ENCODE measurements at places on chromosomes 1 and 21. TPM values are rescaled to one million over a fixed set of nuclear protein-coding genes. Genes with fewer than 3 reads are reported as not detected.

GRCh38 chr1:24621121-24621520 lies 22.0 kb upstream of the SRRM1 start:
- H3K27ac ChIP-seq = no peak overlapping the region
- H3K27me3 ChIP-seq = peaks cover 26% of the 10 kb centered on the region
- no peak for DNase-seq

GRCh38 chr1:230058626-230059025 lies 8.4 kb upstream of the GALNT2 start:
- no peak overlapping the region for H3K4me3 ChIP-seq
- peaks cover 14% of the 10 kb centered on the region for H3K27me3 ChIP-seq
- no peak for DNase-seq
- no peaks in the 10 kb centered on the region for H3K36me3 ChIP-seq

GRCh38 chr1:203792486-203792885 lies 2.9 kb upstream of the ZBED6 start:
- no peak for DNase-seq
- H3K36me3 ChIP-seq = peaks cover 8% of the 10 kb centered on the region
- H3K4me3 ChIP-seq = no peak overlapping the region
- H3K27me3 ChIP-seq = no peaks in the 10 kb centered on the region
- H3K4me1 ChIP-seq = peaks cover 26% of the 10 kb centered on the region
- H3K27ac ChIP-seq = no peak overlapping the region

Gene TFF3
- not detected for total RNA-seq

DNA sequence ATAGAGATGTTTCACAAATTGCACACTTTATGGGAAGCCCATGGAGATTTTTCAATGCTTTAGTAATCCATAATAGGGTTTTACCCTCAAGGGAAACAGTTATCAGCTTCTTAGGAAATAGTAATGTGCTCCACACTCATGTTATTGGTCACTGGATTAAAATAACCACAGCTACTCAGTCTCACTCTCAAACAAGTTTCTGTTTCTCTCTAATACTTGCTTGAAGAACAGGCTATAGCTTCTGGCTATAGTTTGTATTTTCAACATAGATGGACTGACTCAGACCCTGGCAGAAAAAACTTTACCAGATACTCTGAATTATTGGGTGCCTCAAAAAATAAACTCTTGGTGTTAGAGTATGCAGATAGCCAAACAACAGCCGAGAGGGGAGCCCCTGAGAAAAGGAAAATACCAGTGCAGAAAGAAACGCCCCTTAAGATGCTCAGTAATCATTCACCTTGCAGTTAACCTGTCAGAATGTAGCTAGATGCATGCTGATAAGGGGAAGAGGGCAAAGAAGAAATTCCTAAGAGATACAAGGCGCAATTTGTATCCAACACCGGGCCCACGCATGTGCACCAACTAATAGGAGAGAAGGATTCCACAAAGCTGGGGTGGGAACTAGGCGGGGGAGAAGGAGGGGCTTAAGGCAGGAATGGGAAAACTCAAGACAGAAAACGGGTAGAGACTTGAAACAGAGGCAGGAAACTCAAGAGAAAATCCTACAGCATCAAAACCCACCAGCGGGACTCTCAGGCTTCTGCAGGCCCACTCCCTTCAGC lies 30.4 kb upstream of the PDE4B start:
- H3K27ac ChIP-seq = no peak overlapping the region
- no peak for DNase-seq
- H3K27me3 ChIP-seq = peaks cover 1% of the 10 kb centered on the region
- no peak overlapping the region for H3K4me3 ChIP-seq
- no peaks in the 10 kb centered on the region for H3K36me3 ChIP-seq

Gene TACSTD2
- total RNA-seq = not detected

GRCh38 chr1:199042193-199042592 lies 403.4 kb downstream of the PTPRC start:
- peaks cover 15% of the 10 kb centered on the region for H3K4me1 ChIP-seq
- no peaks in the 10 kb centered on the region for H3K27me3 ChIP-seq
- no peak overlapping the region for H3K27ac ChIP-seq
- no peak overlapping the region for H3K4me3 ChIP-seq
- no peak for DNase-seq
- no peaks in the 10 kb centered on the region for H3K36me3 ChIP-seq

- H3K27me3 ChIP-seq = no peaks in the 10 kb centered on the region
- no peak for DNase-seq
- no peaks in the 10 kb centered on the region for H3K4me1 ChIP-seq
- H3K4me3 ChIP-seq = no peak overlapping the region
- H3K36me3 ChIP-seq = peaks cover 4% of the 10 kb centered on the region
- no peak overlapping the region for H3K27ac ChIP-seq
Measured at GRCh38 chr1:216793303-216793702, 70.1 kb upstream of the ESRRG start.

DNA sequence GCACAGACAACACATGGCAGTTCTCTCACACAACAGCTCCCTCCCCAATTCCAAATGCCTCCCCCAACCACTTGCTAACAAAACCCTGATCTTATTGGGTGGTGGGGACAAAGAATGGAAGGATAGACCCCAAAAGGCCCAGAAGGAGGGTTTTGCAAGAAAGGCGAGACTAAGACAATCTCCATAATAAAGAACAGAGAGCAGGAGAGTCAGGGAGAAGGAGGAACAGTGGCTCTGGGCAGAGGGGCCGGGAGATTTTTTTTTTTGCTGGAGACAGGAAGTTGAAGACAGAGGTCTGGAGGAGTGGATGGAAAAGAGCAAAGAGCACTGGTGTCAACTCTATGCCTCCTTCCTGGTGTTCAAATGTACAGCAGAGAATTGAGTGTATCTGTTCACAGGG lies 6.5 kb upstream of the C1QA start:
- H3K27ac ChIP-seq = no peak overlapping the region
- H3K27me3 ChIP-seq = peaks cover 44% of the 10 kb centered on the region
- DNase-seq = no peak
- H3K36me3 ChIP-seq = no peaks in the 10 kb centered on the region
- no peaks in the 10 kb centered on the region for H3K4me1 ChIP-seq

- no peak for DNase-seq
- H3K36me3 ChIP-seq = peaks cover 23% of the 10 kb centered on the region
- H3K27ac ChIP-seq = no peak overlapping the region
- H3K27me3 ChIP-seq = peaks cover 5% of the 10 kb centered on the region
Measured at GRCh38 chr1:113551728-113552127, 161.4 kb downstream of the MAGI3 start.

Gene KCNJ9
- total RNA-seq = not detected

Gene PROK1
- not detected for total RNA-seq

DNA sequence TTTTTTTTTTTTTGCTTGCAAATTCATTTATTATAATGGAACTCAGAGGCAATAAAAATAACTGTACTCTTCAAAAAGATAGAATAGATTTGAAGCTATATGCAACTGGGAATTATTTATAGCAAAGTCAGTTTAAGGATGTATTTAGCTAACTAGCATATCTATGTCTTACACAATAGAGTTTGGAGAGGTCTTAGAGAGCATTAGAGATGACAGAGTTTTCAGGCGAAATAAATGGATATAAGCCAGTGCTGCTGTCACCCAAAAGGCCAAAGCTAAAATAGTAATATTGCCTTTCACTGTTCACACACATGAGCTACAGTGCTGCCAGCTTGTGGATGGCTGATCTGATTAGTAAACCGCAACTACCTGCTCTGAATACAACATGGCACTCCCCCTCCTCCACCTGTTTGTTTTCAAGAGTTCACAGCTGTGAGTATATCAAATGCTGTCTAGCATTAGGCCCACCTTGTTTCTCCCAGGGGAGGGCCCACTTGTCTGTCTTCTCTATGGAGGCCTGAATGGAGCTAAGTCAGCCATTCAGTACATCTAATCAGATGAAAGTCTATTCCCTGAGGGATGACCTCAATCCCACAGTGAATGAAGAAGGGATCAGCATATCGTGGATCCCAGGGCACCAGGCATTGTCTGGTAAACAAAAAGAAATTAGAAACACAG lies 25.2 kb upstream of the SSX2IP start:
- no peak overlapping the region for H3K27ac ChIP-seq
- H3K4me1 ChIP-seq = no peaks in the 10 kb centered on the region
- H3K36me3 ChIP-seq = no peaks in the 10 kb centered on the region
- DNase-seq = no peak
- H3K27me3 ChIP-seq = no peaks in the 10 kb centered on the region
- H3K4me3 ChIP-seq = no peak overlapping the region

DNA sequence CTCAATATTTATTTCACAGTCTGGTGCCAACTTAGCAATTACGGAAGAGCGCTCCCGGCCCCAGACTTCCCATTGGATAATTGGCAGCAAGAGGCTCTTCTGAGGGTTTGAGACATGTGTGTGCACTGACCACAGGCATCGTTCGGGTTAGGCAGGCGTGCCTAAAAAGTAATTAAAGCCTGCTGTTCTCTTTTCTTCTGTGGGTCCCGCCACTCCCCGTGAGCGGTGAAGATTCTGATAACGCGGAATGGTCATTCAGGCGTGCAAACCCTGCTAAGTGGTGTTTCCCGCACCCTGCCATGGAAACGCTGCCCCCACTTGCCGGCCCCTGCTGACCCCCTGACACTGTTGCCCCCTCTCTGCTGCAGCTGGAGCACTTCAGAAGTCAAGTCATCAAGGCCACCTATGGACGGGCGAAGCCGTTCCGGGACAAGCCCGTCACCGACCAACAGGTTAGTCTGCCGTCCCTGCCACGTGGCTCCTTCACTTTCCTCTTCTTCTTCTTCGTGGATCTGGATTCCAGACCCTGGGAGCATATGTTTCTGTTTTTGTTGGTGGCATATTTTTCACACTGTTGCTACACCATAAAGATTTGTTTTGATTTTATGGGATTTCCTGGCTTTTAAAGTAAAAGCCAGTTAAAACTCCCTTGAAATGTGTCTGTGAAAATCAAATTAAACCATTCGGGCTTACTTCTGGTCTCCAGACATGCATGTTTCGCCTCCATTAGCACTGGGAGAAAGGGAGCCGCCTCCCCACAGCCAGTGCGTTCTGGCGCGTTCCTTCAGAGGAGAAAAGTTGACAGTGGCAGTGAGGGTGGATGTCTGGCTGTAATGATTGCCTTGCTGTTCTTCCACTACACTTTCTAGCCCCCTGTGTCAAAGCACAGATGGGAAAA lies 79.9 kb downstream of the FHAD1 start:
- no peaks in the 10 kb centered on the region for H3K36me3 ChIP-seq
- DNase-seq = no peak
- peaks cover 14% of the 10 kb centered on the region for H3K27me3 ChIP-seq
- no peak overlapping the region for H3K4me3 ChIP-seq
- peaks cover under 1% of the 10 kb centered on the region for H3K4me1 ChIP-seq

DNA sequence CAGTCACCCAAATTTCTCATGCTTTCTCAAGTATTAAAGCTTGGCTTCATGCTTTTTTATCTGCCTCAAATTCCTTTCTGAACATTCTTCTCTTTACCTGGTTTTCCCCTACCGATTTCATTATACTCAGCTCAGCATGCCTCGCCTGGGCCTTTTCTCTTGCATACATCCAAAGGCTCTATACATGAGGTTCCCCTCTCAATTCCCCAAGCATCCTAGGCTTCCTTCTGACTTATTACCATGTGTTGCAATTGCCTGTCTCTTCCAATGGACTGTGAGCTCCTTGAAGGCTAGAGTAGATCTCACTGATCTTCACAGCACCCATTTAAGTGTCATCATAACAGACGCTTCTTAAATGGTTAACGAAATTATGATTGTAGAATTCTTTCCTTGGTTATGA lies 24.1 kb upstream of the CYP4A22 start:
- H3K4me3 ChIP-seq = no peak overlapping the region
- no peak for DNase-seq
- H3K36me3 ChIP-seq = peaks cover 5% of the 10 kb centered on the region
- H3K27ac ChIP-seq = no peak overlapping the region
- H3K27me3 ChIP-seq = peaks cover 16% of the 10 kb centered on the region

GRCh38 chr1:245765230-245766000 lies 610.6 kb downstream of the KIF26B start:
- H3K4me3 ChIP-seq = no peak overlapping the region
- DNase-seq = no peak
- no peaks in the 10 kb centered on the region for H3K27me3 ChIP-seq

Gene TMEM82
- total RNA-seq = not detected

Gene POMGNT1
- total RNA-seq = 52.3 TPM

- H3K27ac ChIP-seq = no peak overlapping the region
- H3K36me3 ChIP-seq = no peaks in the 10 kb centered on the region
Measured at GRCh38 chr1:48789903-48790302, 13.2 kb upstream of the BEND5 start.

- no peak overlapping the region for H3K4me3 ChIP-seq
- no peaks in the 10 kb centered on the region for H3K4me1 ChIP-seq
- H3K27me3 ChIP-seq = peaks cover 12% of the 10 kb centered on the region
- H3K36me3 ChIP-seq = no peaks in the 10 kb centered on the region
- no peak for DNase-seq
Measured at GRCh38 chr1:34140011-34140676, 24.9 kb downstream of the CSMD2 start.

Gene SOX13
- 0.77 TPM for total RNA-seq

DNA sequence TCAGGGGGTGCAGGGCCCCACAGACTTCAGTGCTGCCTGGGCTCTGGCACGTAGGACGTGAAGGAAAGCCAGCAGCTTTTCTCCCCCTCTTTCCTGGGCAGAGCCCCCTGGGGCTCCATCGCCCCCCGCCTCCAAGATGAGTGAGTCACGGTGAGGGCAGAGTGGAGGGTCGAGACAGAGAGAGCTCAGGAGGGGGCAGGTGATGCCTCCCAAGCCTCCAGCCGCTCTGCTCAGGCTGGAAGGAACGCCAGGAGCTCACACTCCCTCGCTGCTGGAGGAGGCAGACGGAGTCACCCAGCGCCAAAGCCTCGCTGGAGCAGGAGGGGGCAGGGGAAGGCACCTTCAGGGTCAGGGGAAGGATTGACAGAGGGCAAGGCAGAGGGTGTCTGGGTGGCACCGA lies 119.5 kb downstream of the CASZ1 start:
- H3K36me3 ChIP-seq = no peaks in the 10 kb centered on the region
- H3K4me1 ChIP-seq = peaks cover 11% of the 10 kb centered on the region
- H3K4me3 ChIP-seq = no peak overlapping the region
- DNase-seq = no peak
- H3K27me3 ChIP-seq = no peaks in the 10 kb centered on the region

DNA sequence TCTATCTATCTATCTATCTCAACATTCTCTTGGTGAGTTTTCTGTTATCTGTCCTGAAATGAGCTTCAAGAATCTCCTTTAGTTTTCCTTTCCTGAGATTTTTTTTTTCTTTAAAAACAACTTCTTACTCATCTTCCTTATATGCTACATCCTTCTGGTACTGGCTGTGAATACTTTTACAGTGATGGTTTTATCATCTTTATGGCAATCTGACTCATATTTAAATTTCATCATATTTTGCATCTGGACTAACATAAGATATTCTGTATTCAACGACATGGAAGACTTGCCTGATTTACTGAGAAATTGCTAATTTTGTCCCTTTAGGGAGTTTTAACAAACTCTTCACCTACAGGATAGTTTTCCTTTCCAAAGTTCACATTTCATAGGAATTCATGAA lies 33.0 kb downstream of the PDE4B start:
- H3K4me3 ChIP-seq = no peak overlapping the region
- H3K27me3 ChIP-seq = peaks cover 21% of the 10 kb centered on the region
- DNase-seq = no peak
- no peaks in the 10 kb centered on the region for H3K36me3 ChIP-seq
- no peaks in the 10 kb centered on the region for H3K4me1 ChIP-seq

Gene VWA5B1
- total RNA-seq = not detected

Gene RIPK4
- 1.1 TPM for total RNA-seq

Data from naive thymus-derived CD8-positive, alpha-beta T cell (primary cell).